ENCODE measurements at places on chromosomes 3 and 15.

GRCh38 chr15:88035381-88035780, 221.2 kb downstream of the NTRK3 start:
- DNase-seq: no peak

- no peak for DNase-seq
Observed at GRCh38 chr3:13077431-13078162, 4.4 kb upstream of the IQSEC1 start.

DNA sequence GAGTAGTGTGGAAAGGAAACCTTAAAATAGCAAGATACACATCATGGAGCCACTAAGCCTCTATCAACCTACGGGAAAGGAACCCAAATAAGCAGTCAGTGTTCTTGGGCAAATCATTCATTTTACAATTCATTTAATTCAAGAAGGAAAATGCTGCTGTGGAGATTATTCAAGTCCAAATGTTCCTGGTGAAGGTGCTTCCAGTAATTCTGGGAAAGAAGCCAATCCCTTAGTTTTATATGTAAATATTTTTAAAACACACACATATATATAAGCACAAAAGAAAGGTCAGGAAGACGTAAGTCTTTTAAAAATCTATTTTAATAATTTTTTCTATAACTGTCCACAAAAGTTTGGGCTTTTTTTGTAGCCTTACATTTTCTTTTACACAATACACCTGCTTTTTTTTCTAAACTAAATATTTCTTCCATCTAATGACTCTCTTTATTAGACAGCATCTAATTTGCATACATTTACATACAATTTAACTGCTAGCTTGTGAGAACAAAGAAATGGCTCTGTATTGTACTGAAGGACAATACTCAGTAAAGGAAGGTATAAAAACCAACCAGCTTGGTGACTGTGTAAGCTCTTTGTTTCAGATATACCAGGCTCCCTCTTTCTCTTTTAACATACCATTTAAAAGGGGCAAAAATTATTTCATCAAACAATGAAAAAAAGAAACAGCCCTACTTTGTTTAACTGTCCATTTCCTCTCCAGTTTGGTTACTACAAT, 269.5 kb downstream of the ZBTB20 start:
- DNase-seq: no peak

DNA sequence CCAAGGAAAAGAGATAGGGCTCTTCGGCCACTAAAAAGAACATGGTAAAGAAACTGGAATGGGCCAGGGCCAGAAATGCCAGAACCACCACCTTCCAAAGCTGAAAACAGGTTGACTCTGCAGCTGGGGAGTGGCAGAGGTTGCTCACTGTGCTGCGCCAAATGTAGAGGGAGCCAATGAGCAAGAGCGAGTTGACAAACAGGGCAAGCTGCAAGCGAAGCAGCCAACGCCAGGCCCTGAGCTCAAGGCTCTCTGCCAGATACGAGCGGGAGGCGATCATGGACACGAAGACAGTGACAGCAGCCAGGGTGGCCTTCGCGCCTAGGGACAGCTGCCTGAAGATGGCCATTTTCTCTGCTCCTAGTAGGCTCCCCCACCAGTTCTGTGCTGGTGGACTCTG, 3.1 kb downstream of the GLB1 start:
- DNase-seq: peak; percentile 68

DNA sequence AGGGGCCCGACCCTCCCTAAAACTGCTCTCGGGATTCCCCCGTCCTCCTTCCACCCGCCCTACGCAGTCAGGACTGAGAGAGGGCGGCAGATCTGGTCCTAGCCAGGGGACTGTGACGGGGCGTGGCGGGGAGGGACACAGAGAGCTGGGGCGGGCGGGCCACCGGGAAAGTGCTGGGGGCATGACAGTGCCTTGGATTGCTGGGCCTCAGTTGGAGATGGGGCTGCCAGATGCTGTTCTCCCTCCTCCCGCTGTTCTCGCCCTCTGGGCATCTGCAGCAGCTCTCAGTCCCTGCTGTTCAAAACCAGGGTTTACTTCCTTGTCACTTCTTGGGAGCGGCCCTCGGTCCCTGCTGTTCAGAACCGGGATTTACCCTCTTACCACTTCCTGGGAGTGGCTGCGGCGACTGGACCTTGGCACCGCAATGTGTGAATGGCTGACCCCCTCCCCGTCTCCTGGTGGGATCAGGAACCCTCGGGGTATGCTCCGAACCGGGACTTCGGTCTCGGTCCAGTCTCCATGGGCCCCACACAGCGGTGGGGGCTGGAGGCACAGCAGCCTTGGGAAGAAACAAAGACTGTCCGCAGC, 1.8 kb upstream of the RPP25 start:
- DNase-seq: peak; percentile 69

DNA sequence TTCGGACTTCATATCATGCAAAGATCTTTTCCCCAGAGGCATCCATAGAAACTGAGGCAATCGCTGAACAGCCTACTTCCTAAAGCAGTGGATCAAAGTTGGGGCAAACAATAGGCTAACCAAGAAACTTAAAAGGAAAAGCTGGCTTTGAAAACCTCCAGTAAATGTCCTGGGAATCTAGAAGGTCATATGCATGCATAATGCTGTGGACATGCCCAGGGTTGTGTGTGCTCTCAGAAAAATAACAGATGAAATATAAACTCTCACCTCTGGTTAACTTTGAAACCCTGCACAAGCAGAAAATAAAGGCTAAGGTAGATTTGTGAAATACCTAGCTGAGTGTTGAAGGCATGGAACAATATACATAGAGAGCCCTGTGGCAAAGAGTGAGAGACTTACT, 96.3 kb downstream of the MYO9A start:
- DNase-seq: no peak

DNA sequence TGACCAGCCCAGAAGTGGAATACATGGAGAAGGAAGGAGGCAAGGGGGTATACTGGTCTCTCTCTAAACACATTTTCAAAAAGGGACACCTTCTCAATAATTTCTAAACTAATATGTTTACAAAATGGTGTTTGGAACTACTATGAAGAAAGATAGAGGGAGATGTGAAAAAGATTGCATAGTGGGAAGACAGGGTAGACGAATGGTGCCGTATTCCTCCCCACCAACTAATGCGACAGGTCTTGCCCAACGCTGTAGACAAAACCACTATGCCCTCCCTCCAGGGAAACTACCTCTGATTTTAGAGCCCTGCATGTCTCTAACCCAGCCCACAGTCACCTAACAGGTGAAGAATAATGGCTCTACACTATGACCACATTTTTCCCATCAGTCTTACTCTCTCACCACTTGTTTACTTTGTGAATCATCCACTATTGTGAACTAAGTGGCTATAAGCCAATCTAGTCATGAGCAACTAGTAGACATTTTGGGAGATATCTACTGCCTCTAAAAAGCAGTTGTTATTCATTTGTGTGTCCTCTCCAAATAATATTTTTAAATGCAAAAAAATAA, 108.2 kb upstream of the UBE2E2 start:
- DNase-seq: no peak

DNA sequence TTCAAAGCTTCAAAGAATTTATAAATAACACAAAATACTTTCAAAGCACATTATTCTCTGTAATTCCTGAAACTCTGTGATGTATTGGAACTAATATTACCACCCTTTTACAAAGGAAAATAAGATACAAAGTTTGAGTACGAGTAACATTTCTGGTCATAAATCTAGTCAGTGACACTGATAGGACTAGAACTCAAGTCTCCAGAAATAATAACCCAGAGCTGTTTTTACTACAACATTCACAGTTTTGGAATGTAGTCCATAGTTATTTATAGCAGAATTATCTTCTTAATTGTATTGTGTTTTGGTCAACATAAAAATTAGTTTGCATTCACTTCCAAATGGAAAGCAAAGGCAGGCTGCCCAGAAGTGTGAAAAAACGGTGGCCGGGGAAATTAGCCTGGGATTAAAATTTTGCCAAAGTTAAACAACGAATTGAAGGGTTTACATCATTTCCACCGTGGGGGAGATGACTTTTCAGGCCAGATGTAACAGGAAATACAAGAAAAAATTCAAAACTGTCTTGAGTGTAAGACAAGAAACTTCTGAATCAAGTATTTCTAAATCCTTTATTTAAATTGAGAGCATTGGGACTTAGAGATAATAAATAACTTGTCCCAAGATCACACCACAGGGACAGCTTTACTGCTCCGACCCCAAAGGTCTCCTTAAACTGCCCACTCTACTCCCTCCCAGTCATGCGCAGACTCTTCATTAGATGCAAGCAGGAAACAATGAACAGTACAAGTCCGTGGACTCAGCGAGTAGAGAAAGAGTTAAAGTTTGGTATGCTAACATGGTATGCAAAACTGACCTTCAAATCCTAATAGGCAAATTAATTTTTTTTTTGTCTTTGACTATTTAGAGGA, 74.3 kb upstream of the VGLL4 start:
- no peak for DNase-seq
